ENCODE measurements at places on chromosomes 16 and 17.

DNA sequence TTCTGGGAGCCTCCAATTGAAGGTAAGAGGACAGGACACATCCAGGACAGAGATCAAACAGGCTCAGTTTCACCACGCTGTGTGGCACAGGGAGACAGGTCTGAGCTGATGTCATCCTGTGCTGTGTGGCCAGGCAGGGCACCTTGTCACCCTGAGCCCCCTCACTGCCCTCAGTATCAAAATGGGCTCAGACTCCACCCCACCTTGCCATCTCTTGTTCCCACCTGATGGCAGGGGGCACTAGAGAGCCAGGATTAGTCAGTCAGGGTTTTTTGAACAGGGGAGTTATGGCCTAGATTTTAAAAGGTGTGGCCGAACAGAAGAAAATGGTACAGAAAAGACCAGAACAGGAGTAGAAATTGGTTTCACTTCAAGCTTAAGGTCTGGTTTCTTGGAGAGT, 2.6 kb downstream of the KAT2A start:
- DNase-seq = no peak

GRCh38 chr17:56834380-56835263, 671 bp downstream of the DGKE start:
- DNase-seq = peak; percentile 23

- no peak for DNase-seq
Observed at GRCh38 chr17:47618410-47618809, 31.3 kb upstream of the KPNB1 start.

- DNase-seq = peak; percentile 14
Observed at GRCh38 chr16:86563469-86564345, 2.9 kb upstream of the FOXC2 start.

DNA sequence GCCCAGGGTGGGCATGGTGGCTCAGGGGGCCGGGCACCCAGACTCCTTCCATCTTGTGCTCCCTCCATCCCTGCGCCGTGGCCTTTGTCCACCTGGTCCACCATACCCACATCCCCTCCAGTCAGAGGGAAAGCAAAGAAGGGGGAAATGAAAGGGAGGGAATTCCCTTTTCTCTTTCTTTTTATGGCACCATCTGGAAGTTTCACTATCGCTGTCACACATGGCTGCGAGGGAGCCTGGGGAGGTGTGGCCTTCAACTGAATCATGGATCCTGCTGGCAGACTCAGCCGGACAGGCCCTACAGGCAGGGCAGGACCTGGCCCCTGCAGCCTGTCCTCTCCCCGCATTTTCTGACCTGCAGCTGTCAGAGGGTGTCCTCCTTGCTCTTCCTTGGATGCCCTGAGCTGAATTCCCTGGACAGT, 6.2 kb downstream of the SLC12A3 start:
- DNase-seq = no peak

DNA sequence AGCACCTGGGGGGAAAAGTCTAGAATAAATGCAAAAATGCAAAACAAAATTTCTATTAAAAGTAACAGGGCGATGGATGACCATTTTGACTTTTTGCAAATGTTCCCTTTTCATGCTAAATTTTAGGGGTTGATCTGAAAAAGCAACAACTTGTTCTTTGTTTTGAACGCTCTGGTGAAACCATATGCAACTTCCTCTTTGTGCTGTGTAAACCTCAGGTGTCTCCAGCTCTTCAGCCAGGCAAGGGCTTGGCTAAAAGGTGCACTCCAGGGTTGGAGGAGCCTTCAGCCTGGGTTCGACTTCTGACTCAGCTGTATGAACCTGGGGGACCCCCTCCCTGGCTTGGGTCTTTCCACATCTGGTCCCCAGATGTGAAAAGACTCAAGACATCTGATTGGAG, 9.5 kb downstream of the IRF8 start:
- no peak for DNase-seq

- DNase-seq = no peak
Observed at GRCh38 chr16:84524346-84524920, 20.0 kb upstream of the MEAK7 start.

DNA sequence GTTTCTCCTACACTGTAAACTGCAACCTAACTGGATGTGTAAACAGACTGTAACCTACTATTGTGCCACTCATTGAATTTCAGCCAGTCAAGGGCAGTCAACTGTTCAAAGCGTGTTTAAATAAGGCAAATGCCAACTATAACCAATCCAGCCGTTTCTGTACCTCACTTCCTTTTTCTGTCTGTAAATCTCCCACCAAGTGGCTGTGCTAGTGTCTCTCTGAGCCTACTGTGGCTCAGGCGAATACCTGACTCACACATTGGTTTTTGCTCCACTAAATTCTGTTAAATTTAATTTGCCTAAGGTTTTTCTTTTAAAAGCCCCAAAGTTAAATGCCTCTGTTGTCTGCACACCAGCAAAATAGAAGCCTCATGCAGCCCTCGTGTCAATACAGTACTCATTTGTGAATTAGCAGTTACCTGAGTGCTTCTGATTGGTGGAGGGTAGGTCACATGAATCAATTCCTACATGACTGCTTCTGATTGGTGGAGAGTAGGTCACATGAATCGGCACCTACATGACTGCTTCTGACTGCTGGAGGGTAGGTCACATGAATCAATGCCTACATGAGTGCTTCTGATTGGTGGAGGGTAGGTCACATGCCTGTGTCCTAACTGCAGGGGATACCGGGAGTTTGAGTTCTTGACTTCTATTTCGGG, 31.1 kb upstream of the CCR7 start:
- DNase-seq = peak; percentile 44

GRCh38 chr17:68301438-68301959, 10.2 kb downstream of the ARSG start:
- peak; percentile 20 for DNase-seq

- no peak for DNase-seq
Observed at GRCh38 chr16:89536886-89537548, 23.5 kb upstream of the RPL13 start.

- no peak for DNase-seq
Observed at GRCh38 chr17:50817838-50818237, 17.5 kb upstream of the WFIKKN2 start.

DNA sequence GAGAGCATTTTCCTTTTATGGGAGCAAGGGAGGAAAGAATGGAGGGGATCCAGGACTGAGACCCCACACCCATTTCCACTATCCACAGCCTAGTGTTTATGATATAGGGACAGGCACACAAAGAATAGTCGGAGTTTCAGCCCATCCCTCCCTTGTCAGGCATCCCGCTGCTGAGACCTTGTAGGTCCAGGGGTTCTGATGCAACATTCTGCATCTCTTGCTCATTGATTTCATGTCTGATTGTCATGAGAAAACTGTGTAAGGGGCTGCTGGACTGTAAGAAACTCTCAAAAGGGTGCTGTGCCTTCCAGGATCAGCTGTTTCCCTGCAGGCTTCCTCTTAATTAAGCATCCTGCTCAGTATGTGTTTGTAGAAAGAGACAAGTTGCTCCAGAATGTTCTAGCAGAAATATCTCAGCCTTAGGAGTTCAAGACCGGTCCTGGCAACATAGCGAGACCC, 5.3 kb upstream of the POLR3E start:
- no peak for DNase-seq

Measured in NCI-H2029 (cell line).